Activated gamma-delta T cell treated with Interleukin-2 at 50 U/mL for 16 hours (primary cell): ENCODE measurements at places on chromosomes 16 and 17.

GRCh38 chr17:62797959-62798358, 10.2 kb downstream of the MARCHF10 start:
- DNase-seq = no peak

- peak; percentile 80 for DNase-seq
Measured at GRCh38 chr17:74957935-74958740, 14.4 kb downstream of the HID1 start.

DNA sequence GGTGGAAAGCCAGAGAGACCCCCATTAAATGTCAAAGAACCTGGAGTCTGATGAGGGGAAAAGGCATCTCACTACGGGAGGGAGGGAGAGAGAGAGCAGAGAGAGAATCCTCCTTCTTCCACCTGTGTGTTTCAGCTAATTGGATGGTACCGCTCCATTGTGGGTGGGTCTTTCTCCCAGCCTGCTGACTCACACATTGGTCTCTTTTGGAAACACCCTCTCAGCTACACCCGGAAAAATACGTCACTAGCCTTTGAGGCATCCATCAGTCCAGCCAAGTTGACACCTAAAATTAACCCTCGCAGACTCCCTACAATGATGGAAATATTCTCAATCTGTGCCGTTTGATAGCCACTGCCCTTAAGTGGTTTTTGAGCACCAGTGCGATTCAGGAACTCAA, 100.4 kb downstream of the ELAC2 start:
- DNase-seq = no peak

DNA sequence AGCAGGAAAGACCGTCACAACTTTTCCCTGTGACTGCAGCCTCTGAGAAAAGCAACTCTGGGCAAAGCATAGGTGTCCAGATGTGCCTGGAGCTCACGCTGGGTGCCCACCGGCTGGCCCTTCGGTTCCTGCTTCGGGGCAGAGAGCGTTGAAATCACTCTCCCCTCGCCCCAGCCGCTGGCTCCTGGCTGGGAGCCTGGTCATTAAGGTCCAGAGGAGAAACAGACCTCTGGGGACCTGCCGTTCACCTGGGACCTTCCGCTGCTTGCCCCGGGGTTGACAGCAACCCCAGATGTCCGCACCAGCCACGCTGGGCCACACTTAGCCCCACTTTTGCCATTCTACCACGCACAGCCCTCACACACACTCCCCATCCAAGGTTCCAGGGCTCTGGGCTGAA, 13.1 kb downstream of the MRM3 start:
- no peak for DNase-seq

- DNase-seq = no peak
Measured at GRCh38 chr16:85568519-85568918, 44.6 kb upstream of the GSE1 start.

DNA sequence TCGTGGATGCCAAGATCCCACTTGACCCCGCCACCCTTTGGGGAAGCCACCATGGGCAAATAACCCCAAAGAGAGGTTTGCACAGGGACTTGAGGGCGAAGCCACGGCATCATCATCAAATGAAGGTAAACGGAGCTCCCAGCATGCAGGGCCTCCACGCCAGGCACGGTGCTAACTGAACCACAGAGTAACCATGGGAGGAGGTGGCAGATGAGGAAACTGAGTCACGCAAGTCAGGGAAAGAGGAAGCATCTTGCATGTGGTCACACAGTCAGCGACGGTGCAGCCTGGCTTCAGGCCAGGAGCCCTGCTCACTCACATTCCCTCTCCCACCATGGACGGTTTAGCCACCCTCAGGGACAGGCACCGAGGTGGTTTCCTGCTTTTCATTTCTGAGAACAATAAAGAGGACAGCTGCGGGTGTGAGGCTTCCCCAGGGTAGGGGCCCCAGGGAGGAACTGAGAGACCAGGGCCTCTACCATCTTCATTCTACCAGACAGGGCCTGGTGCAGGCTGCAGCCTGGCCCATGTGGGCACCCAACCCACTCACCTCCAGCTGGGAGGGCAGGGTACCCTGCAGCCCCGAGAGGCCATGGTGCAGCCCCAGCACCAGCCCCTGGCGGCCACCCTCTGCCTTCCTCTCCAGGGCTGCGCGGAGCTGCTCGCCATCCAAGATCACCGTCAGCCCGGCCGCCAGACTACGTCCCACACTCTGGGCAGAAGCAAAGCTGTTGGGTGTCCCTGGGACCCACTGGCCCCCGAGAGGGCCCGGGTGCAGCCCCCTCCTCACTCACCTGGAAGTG, 78.3 kb downstream of the RMI2 start:
- no peak for DNase-seq

GRCh38 chr16:12340151-12340733, 363.7 kb downstream of the SNX29 start:
- DNase-seq = no peak

- no peak for DNase-seq
Measured at GRCh38 chr16:64308721-64309120, 813.1 kb downstream of the CDH11 start.

- no peak for DNase-seq
Measured at GRCh38 chr17:20257008-20257407, 210.3 kb downstream of the LGALS9B start.

DNA sequence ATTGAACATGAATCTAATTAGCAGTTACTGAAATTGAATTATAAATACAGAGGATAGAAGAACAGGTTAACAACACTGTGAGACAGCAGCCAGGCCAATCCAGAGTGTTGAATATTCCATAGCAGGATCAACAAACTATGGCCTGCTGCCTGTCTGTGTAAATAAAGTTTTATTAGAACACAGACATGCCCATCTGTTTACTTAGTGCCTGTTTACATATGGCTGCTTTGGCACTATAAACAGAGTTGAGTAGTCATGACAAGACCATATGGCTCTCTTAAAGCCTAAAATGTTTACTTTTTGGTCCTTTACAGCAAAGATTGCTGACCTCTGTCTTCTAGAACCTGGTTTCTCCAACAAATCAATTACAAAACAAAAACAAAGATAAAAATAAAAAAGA, 115.4 kb upstream of the CDC42EP4 start:
- no peak for DNase-seq

- DNase-seq = no peak
Measured at GRCh38 chr16:88649924-88650748, 717 bp downstream of the CYBA start.

- DNase-seq = no peak
Measured at GRCh38 chr16:84198401-84198800, 7.4 kb downstream of the ADAD2 start.

- no peak for DNase-seq
Measured at GRCh38 chr17:81245665-81246342, 6.7 kb downstream of the NDUFAF8 start.

DNA sequence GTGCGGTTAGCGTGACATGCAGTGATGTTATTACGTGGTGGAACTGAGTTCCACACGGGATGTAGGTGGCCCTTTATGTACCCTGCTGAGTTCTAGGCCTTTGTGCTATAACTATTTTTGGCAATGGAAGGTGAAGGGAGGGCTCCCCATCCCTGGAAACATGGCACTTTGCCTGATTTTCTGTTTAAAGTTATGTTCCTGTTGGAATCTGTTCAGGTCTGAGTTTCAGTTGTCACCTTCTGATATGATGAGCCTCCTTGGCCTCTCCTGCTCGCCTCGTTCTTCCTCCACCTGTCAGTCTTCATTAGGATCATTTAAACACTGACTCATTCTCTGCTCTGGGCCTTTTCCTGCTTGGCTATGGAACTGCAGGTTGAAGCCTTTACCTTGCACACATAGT, 200.6 kb downstream of the FTO start:
- no peak for DNase-seq

DNA sequence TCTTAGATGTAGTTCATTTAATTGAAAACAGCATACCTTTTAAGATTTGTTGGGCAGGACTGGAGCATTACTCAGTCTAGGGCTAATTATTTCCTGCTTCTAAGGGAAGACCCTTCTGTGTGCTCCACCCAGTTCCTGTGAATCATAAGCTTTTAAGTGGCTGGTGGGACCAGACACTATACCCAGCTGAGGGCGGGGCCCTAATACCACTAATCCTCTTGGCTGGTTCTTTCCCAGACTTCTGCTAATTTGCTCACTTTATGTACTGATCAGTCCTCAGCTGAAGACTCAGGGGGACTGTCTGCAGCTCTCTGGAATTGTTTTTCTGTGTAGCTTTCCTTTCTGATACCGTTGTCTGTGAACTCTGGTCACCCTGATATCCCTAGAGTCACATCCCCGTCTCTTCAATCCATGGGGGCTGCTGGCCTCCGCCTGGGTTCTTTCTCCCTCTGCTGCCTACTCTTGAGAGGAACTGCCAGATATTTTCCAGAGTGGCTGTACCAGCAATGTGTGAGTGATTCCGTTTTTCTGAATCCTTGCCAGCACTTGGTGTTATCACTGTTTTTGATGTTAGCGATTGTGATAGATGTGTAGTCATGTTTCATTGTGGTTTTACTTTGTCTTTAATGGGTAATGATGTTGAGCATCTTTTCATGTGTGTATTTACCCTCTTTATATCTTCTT, 35.1 kb downstream of the MFSD11 start:
- peak; percentile 36 for DNase-seq

- no peak for DNase-seq
Measured at GRCh38 chr17:34356194-34356593, at the start of gene CCL13. CCL13 (plus strand) TSS chr17:34356480; CDS start chr17:34356527, 47 bp downstream.

- DNase-seq = no peak
Measured at GRCh38 chr17:74380086-74380958, 13.0 kb downstream of the GPR142 start.

GRCh38 chr16:81313701-81314602, 810 bp upstream of the GAN start:
- no peak for DNase-seq

GRCh38 chr16:48963901-48964615, 317.6 kb downstream of the CBLN1 start:
- DNase-seq = no peak

DNA sequence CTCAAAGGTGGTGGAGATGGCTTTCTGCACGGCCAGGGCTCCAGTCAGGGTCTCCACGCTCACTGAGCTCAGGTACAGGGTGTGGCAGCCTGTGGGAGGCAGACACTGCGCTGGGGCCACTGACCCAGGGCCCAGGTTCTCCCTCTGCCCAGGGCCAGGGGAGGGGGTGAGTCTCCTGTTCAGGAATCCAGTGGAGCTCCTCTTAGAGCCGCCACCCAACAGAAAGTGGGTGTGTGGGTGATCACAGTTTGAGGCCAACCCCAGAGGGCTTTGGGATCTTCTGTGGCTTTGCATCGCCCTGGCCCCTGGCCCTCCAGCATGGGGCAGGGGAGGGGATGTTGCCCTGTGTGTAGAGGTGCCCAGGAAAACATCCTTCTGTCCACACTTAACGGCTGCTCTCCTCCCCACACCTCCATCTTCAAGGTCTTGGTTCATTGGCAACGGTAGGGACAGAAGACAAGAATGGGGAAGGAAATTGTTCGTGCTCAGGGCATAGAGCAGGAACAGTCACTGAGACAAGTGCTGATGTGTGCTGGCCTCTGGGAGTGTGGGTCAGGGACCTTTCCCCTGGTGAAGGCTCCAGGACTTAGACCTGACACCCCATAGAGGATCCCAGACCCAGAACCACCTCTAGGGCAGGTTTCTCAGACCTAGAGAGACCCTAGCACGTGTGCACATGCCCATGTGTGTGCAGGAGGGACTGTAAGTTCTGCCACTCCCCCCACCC, 21.5 kb downstream of the TNS4 start:
- DNase-seq = no peak

DNA sequence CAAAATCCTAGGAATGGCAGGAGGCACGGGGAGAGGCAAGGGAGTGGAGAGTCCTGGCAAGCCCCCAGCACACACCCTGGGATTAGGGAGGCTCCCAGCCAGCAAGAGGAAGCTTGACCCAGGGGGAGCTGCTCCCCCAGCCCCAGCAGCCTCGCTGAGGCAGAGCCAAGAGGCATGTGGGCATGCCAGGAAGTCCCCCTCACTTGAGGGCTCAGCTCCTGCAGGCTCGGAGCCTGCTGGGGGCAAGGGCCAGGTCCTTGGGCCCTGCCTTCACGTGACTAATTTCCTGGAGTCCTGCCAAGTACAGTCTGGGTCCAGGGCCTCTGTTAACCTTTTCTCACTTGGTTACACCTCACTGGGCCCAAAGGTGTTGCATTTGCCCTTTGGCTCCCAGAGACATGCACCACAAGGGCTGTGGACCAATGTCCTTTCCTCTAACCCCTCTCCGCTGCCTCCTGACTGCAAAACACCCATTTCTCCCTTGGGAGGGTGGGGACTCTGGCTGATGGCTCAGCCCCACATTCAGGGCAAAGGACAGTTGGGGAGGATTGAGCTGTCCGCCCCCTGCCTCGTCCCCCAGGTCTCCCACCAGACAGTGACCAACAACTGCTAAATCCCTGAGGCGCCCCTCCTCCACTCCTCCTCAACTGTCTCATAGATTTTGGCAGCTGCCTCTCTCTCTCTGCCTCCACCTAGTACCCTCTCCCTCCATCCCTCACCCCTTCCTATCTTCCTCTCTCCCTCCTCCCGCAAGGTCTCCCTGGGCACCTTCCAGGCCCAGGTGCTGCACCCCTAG, 4.4 kb upstream of the SLC47A2 start:
- DNase-seq = no peak

DNA sequence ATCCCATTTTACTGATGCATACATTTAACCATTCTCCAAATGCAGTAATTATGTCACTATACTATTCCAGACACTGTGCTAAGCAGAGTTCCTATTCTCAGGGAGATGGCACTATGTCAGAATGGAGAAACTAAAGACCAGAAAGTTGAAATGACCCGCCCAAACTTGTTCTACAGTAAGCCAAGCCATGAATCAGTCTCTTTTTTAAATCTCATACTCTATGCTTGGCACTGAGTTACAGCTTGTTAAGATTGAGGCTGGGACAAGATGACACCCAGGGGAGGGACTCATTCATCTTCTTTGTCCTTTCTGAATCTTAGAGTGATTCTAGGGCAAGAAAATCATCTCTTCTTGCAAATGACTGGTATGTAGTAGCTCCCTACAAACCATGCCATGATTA, 247.0 kb upstream of the CCL2 start:
- DNase-seq = no peak

DNA sequence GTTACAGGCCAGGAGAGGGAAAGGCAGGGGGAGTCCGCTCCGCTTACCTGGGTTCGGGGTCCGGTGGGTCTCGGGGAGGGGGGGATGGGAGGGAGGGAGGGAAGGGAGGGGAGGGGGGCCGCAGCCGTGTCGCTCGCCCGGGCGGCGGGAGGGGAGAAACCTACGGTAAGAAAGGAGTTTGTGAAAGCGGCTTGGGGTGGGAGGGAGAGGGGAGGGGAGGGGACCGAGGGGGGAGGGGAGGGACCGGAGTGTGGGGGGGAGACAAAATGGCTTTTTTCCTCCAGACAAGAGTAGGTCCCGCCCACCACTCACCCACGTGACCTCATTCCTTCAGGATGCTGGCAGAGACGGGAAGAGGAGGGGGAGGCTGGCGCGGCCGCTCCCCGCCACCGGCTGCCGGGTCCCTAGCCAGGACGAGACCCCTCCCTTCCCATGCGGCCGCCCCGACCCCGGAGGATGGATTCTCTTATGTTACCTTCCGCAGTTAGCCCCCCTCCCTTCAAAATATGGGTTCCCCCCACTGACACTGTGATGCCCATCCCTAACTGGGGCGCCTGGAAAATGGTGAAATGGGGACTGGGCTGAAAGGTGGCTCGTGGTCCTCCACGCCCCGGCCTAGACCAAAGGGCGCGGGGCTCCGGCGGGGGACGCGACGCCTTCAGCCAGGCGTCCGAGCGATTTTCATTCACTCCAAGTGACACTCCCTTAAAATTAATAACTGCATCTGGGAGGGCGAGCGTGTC, at the start of gene PCGF2:
PCGF2 (minus strand) TSS at position 188 of the 743 bp plus-strand sequence. CDS start 7,934 bp downstream, outside the sequence.
- DNase-seq = no peak
